OCI-M1 (cell line): ENCODE measurements at places on chromosomes 1 and 21.

DNA sequence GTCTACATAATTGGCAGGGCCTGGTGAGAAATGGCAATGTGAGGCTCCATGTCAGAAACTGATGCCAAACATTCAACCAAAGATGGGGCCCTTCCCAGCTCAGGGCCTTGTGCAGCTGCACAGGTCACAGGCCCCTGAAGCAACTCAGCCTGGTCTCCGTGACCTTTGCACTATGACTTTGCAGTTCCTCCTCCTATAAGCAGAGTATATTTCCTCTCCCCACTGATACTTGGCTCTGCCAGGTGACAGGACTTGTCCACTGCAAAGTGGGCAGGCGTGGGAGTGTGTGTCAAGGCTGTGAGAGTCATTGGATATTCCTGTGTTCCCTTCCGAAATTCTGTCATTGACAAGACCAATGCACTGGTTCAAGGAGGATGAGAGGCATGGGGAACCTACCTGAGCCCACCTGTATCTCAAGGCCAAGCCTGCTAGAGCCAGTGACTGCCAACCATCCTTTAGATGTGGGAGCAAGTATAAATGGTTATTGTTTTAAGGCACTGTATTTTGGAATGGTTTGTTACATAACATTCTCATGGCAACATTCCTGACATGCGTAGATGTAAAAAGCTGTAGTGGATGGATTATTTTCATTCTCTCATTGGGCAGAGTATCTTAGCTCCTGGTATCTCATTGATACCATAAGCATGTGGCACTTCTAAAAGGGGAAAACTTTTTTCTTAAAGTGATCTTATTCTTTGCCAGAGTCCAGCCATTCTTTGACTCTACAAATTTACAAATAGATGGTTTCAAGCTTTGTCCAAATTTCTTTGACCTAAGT is 75.2 kb downstream of the CNIH3 start:
- no peak for DNase-seq

- no peak for DNase-seq
Measured at GRCh38 chr1:17798799-17799382, 43.8 kb downstream of the ACTL8 start.

DNA sequence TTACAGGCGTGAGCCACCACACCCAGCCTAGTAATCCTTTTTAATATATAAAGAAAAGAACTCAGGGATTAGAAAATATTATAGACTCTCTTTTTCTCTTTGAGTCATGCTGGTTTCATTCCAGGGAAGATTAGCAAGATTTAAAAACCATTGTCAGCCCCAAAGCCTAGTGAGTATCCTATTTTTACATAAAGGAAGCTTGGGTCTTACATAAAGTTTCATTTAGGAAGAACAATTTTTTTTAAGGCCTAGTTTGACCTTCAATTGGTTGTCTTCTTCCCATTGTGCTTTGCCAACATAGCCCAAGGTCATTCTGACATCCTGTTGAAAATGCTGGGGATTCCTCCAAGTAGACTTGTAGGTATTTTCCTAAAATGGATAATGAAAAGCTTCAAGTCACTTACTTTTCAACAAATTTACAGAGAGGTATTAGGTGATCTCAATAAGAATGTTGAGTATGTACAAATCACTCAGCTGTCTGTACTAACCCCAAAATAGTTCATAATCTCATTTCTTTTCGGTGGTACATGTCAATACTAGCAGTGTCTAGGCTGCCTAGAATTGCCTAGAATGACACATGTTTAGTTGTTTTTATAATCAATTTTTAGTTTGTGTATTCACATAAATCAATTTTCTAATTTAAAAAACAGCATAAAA is 4.3 kb upstream of the KIF14 start:
- DNase-seq = no peak

- no peak for DNase-seq
Measured at GRCh38 chr1:33443705-33444180, 12.8 kb upstream of the PHC2 start.

GRCh38 chr1:43703836-43704235 is 3.5 kb upstream of the ST3GAL3 start:
- no peak for DNase-seq

DNA sequence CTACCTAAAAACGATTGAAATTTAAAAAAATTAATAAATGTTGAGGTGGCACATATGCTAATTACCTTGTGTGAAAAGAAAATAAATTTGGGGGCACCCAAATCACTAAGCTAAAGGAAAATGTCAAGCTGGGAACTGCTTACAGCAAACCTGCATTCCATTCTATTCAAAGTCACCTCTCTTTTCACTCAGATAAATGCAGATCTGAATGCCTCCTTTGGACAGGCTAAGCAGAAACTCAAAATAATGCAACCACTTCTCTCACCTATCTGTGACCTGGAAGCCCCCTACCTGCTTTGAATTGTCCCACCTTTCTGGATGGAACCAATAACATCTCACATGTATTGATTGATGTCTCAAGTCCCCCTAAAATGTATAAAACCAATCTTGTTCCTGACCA is 628.7 kb downstream of the AMY1C start:
- DNase-seq = no peak

DNA sequence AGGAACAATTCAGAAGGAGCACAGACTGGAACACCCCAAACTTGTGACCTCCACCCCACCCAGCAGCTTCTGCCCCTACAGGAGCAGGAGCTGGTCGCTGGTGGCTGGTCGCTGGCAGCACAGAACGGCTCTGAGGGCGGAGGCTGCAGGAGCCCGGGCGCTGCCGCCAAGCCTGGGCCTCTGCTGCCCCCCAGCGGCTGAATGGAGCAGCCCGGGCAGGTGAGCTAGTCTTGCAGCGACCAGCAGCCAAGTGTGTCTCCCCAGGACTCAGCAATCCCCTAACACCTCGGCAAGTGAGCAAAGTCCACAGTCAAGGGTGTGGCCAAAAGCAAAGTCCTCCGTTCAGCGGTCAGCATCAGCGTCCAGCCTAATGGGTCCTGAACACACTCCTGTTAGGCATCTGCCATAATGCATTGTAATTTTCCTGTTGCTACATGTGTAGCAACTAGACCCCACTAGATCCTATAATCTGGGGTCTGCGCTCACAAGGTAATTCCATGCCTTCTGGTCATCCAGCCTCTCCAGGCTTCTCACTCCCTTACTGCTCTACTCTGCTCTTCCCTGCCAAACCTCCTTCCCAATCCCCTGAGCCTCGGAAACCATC is 12.1 kb upstream of the GJB5 start:
- DNase-seq = peak; percentile 85
